ENCODE measurements at places on chromosomes 2 and 18.

- DNase-seq, result no peak
These were observed 1580.0 kb downstream of the LRP1B start for GRCh38 chr2:140550821-140551220.

- no peak for DNase-seq
These were observed 463.6 kb upstream of the REG3G start for GRCh38 chr2:78561876-78562275.

- no peak for DNase-seq
These were observed 144.6 kb upstream of the LYPD1 start for GRCh38 chr2:132814651-132815050.

GRCh38 chr2:231546014-231546715 lies 15.9 kb upstream of the NMUR1 start:
- no peak for DNase-seq

DNA sequence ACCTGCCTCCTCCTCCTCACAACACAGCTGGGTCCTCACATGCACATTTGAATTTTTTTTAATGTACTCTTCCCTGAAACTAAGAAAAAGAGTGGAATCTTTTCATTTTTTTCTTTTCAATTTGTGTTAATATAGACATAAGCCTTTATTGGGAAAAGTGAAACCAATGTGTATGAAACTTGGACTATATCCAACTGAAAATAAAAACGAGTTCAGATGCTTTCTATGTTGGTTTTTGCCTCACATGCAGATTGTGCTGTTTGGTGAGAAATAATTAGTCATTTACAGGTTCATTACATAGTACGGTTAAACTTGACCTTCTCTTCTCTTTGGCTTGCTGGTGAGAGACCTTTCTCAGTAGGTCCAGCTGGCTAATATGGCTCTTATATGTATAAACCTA lies 515.2 kb upstream of the FANCL start:
- no peak for DNase-seq

GRCh38 chr2:138814123-138814898 lies 34.1 kb upstream of the NXPH2 start:
- no peak for DNase-seq

- no peak for DNase-seq
These were observed 239.3 kb upstream of the SP5 start for GRCh38 chr2:170475878-170476277.

- DNase-seq, result no peak
These were observed 52.2 kb upstream of the OTOS start for GRCh38 chr2:240192661-240193060.

DNA sequence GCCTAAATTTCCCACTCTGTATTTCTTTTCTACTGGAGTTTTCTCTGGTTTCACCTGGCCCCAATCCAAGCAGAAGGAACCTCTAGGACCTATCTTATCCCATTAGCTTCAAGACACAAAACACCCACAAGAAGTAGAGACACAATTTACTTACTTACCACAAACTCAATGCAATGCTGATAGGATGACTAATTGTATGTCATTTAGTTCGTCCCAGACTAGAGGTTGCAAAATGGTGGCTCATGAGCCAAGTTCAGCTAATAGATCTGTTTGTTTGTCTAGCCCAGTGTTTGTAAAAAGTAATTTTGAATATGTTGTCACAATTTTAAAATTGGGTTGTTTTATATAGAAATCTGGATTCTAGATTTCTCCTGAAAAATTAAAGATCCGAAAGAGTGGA lies 34.7 kb upstream of the ZSWIM2 start:
- DNase-seq, result no peak

DNA sequence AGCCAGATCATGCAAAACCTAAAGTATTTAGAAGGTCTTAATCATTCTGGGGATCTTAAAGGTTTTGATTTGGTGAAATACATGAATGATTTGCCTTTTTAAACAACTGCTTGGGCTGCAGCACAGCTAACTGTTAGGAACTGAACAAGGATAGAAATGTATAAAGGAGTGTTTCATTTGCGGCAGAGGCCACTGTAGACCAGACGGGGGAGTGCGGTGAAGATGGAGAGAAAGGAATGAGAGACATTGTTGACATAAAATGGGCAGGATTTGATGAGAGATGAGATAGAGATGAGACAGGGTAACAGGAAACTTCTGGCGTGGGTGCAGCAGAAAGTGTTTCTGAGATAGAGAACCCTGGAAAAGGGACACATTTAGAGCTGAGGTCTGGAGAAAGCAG lies 308.1 kb downstream of the TMX3 start:
- no peak for DNase-seq

DNA sequence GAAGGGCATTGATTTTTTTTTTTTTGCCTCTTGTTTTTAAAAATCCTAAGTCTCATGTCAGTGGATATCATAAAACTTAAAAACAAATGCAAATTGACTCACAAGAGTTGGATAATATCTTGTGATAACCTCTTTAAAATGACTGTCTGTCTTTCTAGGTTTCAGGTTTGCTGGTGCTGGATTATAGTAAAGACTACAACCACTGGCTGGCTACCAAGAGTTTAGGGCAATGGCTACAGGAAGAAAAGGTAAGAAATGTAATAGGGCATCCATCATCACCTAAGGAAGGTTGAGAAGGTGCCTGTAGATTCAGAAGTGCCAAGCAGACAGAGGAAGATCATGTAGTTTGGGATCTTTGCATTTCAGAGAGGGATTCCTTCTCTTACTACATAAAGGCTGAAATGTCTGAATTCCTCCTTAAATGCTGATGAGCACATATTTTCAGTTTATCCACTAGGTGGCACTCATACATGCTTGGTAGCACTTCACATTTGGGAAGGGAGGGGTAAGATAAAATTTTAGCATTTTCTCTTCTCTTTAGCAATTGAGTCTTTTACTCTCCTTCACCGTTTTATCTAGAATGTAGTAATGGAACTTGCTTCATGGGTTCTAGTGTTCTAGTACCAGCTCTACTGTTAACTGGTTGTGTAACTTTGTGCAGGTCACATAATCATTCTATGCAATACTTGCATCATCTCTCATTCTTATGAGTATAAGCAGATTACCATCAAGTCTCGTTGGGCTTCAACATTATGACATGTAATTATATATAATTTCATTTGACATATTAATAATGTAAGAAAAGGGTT lies 21.1 kb downstream of the CPS1 start:
- DNase-seq, result peak; percentile 38
